ENCODE measurements at places on chromosomes 3 and 15.

GRCh38 chr3:46693038-46693891, at the start of gene ALS2CL:
Gene ALS2CL (minus strand): TSS chr3:46693679. CDS start chr3:46689440, 4,239 bp downstream.
- DNase-seq: peak; percentile 67

DNA sequence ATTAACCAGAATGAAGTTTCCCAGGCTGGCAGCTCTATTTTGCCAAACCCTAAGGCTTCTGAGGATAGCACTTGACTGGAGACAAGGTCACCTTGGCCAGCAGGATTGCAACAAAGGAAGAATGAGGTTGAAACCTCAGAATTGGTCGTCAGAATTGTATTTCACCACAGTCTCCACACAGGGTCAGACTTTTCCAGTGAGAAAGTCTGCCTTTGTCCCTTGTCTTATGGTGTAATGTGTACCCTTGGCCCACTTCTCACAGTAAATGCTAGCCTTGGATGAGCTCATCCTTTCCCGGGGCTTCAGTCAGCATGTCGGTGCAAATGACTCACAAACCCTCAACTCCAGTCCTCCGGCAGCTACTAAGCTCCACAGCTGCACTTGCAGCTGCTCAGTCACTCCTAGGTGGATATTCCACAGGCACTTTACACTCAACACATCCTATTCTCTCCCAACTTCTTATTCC, 19.7 kb downstream of the SSR3 start:
- no peak for DNase-seq

DNA sequence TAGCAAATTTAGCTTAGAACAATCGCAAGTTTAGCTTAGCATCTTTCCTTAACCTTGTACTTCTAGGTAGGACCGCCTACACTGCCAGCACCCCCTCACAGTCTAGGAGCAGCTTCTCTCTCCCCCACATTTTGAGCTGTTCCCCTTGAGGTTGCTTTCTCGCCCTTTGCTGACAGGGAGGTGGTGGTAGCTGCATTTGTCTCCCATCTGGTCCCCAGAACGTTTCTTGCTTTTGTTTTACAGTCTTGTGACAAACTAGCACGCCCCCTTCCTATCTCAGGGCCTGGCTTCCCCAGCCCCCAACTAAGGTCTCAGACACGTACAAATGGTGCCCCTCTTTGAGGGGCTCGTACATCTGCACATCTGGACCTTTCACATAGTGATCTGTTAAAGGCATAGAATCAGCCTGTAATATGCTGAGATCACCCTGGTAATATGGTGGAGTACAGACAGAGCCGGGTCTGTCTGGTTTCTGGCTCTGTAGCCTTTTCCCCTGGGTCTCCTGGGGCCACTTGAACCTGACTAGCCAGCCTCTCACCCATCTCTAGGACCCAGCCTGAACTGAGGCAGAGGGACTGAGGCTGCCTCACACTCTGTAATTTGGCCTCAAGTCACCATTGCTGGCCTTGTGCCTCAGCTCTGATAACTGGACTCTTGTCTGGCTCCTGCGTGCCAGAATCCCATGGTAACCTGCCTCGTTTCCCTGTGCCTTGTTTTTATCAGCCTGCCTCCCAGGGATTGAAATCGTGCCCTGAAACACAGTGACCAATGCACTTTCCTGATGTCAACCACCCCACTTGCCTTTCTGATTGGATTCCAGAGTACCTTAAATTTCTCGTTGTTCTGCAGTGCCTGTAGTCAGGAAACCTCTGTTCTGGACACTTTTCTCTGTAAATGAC, 27.7 kb downstream of the CRTC3 start:
- DNase-seq: no peak

DNA sequence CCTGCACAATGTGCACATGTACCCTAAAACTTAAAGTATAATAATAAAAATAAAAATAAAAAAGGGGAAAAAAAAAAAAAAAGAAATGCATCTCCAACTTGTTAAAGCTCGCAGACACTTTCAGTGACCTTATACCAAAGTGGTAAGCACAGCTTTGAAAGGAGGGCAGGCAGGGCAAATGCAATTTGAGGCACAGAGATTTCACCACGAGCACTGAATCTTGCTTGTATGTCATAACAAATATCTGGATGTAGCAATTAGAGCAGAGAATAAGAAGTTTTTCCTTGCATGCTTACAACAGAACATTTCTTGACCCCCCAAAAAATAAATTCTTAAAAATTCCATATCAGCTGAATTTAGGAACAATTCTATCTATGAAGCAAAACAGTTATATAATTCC, 66.5 kb downstream of the FBN1 start:
- no peak for DNase-seq

GRCh38 chr3:52854013-52854412, 19.2 kb upstream of the MUSTN1 start:
- DNase-seq: no peak

GRCh38 chr3:84547971-84548970, 410.5 kb upstream of the CADM2 start:
- no peak for DNase-seq

DNA sequence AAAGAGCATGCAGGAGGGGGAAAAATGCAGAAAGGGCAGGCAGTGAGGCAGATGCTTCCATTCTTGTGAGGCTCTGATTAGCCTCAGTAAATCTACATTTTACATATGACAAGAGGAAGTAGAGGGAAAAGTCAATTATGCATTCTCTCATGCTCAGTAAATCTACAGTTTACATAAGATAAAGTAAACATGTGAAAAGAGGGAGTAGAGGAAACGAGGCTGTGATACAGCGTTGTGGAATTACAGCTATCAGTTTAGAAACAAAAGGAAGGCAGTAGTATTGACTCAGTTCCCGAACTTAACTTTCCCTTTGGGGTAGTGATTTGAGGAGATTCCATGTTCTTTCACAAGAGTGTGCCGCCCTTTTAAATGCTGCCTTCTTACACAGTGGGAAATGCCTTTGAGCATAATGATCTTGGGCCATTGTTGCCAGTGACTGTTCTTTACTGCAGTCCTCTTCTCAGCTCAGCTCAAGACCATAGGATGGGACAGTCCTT, 39.3 kb downstream of the OSTN start:
- no peak for DNase-seq

DNA sequence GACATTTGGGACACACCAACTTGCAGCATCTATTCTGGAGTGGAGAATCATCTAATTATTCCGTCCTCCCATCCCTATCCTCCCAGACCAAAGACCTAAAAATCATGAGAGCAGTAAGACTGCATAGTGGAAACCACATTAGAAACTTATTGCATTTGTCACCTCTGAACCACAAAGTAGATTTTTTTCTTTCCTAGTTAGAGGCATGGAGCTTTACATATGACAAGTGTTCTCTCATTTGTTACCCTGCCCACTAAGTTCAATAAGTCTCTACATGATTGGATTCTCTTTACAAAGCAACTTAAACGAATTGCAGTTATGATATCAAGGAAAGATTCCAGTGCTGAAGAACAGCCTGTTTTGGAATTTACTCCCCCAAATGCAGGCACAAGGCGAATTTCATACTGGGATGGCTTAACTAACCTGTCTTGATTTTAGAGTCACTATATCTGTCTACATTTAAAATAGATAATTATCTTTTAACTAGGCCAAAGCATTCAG, 42.3 kb upstream of the LRRFIP2 start:
- DNase-seq: no peak

Data from activated CD4-positive, alpha-beta T cell treated with anti-CD3 and anti-CD28 coated beads for 1 hour (primary cell).